ENCODE measurements at places on chromosomes 2 and 18.

DNA sequence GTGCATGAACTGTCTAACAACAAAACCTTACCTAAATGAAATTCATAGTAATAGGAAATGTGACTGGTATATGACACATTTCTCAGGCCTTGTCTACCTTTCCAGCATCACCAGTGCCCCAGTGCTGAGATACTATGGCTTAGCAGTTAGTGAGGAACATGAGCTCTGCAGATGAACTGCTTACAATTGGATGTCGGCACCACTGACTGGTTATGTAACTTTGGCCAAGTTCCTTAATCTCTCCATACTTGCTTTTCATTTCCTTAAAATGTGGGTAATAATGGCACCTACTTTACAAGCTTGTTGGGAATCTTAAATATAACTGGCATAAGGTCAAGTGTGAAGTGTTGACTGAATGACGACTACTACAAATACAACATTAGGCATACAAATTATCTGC lies 136.3 kb downstream of the OLA1 start:
- DNase-seq, result no peak

GRCh38 chr2:209525834-209526281 lies 102.0 kb downstream of the MAP2 start:
- DNase-seq, result no peak

- DNase-seq, result no peak
These were observed 13.3 kb downstream of the DHX57 start for GRCh38 chr2:38862476-38862875.

DNA sequence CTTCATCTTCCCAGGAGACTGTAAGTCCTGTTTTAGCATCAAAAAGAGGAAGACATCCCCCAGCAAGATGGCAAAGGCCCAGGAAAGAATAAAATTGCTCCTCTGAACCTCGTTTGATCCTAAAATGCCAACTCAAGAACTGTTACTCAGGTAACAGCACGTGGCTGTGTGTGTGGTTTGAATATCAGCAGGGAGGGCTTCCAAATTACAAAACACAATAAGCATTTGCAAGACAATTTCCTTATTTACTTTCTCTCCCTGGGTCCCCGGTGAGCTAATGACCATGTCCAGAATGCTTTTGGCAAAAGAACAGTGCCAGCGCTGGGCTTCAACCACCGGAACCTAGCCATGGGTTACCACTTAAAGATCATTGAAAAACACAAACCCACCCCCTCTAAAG lies 163.6 kb downstream of the C1D start:
- no peak for DNase-seq

- no peak for DNase-seq
These were observed 49.6 kb downstream of the ODC1 start for GRCh38 chr2:10398496-10398895.

DNA sequence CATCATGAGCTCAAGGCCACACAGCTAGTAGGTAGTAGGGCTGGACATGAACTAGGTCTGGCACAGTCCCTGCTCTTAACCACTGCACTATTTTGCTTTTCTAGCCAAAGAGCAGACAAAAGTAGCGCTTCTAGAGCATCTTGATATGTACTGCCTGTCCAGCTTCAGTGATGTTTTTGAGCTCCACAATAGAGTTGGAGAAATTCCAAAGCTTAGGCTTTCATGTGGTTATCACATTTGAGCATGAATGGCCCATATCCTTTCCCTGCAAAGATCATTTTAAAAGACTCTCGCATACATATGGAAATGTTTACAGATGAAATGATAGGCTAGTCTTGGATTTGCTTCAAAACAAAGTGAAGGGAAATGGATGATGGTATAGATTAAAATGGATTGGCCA lies 128.7 kb downstream of the MAP3K20 start:
- no peak for DNase-seq

DNA sequence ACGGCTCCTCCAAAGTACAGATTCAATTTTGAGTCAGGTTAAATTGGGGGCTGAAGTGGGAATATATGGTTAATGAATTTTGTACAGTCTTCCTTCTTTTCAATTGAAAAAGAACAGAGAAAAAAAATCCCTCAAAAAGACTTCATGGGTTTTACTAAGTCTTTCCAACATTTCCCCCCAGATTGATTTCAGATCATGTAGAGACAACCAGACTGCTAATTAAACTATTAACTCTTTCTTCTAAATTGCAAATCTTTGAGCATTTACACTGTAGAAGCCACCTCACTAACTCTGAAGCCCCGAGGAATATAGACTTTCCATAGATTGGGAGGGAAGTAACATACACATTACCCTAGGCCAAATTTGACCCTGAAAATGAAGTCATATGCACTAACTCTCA lies 771.0 kb downstream of the NRXN1 start:
- DNase-seq, result no peak

DNA sequence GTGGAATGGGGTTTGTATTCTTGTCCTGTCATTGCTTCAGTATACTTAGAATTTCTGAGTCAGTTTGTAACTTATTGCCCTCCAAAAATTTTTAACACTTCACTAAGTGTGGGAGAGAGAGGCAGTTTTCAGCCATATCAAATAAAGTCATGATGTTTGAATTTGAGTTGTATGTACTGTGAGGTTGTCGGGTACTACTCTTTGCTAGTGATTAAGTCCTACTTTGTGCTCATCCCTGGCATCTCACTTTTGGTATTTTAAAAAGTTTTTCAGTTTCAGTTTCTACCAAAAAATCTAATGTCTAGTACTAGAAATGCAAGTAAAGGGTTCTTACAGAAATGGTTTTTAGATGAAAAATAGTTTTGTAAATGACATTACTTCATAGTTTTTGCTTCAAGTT lies 40.7 kb downstream of the EIF5B start:
- DNase-seq, result no peak

- no peak for DNase-seq
These were observed 10.8 kb downstream of the IL36B start for GRCh38 chr2:113041871-113042270.

DNA sequence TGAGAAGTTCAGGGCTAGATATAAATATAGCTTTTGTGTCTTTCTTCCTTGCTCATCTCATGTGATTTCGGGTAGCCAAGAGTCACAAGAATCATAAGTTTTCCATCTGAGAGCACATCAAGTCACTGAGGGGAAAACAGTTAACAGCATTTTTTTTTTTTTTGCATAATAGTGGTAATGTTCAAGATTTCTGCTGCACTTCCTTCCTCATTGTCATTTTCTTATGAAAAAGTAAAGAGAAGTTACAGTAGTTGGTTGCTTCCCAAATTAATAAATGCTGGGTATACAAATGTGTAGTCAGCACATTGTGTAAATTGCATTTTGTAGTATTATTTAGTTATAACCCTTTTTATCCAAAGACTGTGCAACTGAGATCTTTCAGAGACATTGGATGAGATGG lies 93.6 kb downstream of the ZEB2 start:
- DNase-seq, result no peak

- DNase-seq, result no peak
These were observed 9.3 kb downstream of the IL1F10 start for GRCh38 chr2:113076954-113077669.

GRCh38 chr2:160415991-160416390 lies 77.6 kb downstream of the RBMS1 start:
- no peak for DNase-seq

- no peak for DNase-seq
These were observed 12.2 kb upstream of the CD28 start for GRCh38 chr2:203694191-203694590.

DNA sequence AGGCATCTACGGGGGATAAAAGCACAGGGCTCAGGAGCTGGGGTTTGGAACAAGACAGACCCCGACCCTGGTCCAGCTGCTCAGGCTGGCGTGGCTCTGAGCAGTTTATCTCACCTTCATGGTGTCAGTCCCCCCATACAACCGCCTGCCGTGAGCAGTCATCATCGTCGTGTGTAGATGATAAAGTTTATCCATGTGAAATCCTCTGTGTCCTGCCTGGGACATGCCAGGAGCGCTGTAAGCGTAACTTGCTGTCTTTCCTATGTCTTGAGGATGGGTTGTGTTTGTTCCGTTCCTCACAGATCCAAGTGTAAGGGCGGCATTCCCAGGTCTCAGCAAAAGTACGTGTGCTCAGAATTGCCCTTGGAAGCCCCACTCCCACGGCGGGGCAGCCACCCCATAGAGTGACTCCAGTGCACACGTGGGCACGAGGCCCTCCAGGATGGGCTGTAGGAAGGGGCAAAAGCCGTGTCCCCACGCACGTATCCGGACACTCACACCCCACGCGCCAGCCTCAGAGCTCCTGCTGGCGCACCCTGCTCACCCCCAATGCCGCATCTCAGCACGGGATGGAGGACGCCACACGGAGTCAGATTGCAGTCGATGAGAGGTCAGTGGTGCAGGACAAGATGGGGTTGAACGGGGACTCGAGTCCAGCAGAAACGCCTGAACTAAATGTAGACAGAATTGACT lies 50.9 kb downstream of the ADI1 start:
- no peak for DNase-seq

DNA sequence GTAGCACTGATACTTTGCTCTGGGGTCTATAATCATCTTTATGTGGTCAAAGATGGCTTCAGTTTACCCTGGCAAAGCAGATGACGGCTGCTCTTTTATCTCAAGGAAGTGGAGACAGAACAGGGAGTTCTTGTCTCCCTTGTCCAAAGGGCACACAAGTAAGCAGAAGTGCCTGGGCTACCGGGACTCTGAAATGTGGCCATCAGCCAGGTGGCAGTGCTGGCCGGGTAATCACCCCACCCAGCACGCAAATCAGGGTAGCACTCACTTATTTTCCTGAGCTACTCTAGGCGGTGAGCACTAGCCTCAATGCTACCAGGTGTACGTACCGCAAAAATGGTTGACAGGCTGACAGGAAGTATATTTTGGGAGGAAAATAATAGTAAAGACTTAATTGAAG lies 119.7 kb upstream of the ETAA1 start:
- DNase-seq, result no peak

DNA sequence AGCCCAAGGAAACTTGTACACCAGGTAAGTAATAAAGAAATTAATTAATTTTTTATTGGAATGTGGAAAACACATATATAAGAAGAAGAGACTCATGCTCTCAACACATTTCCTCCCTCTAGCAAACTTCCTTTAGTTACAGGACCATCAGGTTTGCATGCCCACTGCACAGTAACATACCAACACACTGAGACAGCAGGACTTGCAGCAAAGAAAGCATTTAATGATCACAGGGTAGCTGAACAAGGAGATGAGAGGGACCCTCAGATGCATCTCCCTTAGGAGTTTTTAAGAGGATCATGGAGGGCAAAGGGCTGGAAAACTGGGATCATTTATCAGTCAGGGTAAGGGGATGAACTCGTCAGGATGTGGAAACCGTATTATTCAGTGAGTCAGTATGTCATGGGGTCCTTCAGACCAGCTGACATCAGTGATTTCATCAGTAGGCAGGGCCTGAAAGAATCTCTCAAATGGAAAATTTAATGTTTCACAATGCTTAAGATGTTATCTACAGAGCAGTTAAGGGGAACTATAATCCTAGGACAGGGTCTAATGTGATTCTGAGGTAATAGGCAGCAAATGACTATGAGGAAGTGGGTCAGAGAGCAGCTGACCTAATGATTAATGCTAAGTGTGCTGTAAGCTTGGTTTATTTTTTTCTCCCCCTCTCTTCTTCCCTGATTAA lies 193.8 kb upstream of the RND3 start:
- DNase-seq, result no peak

DNA sequence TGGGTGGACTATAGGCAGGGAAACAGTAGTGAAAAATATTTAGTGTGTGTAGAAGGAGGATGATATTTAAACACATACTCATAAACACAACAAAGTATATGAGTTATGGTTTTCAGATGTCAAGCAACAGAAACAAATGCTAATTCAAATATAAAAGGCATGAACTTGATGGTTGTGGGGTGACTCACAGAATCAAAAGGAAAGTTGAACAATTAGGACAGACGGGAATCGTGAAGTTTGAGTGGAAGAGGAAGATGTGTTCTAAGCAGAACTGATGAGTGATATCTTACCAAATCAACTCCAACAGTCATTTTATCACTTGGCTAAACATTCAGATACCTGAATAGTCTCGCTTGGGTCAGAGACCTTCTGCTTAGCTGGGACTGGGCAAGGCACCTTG lies 53.6 kb upstream of the ITGA6 start:
- DNase-seq, result no peak

- DNase-seq, result no peak
These were observed 87.5 kb upstream of the ST3GAL5 start for GRCh38 chr2:85976106-85976920.

- DNase-seq, result no peak
These were observed 202.7 kb upstream of the CCDC68 start for GRCh38 chr18:55161916-55162315.

- no peak for DNase-seq
These were observed 105.1 kb downstream of the NDUFA10 start for GRCh38 chr2:239919774-239920692.

GRCh38 chr2:27428978-27429541 lies 629 bp downstream of the NRBP1 start:
- DNase-seq, result peak; percentile 12

GRCh38 chr2:111884592-111884964 lies 585 bp upstream of the ANAPC1 start:
- no peak for DNase-seq

DNA sequence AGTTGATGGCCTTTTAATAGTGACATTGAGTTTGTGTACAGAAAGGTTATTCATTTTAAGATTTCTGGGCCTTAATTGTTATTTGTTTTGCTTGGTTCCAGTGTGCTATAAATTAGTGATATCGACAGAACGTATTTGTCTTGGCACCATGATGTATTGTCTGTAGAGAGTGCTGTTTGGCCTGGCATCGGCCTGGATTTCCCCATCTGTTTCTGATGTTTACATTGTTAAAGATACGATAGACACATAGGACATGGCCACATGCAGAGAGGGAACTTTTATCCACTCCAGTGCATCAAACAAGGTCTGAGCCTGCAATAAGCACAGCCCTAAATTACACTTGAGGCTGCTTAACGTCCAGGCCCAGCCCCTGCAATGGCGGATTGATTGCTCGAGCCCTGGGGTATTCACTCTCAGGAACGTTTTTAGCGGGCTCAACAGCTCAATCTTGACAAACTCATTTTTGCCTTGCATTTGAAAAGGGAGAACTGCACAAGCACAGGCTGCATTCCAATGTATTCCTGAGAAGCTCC lies 144.7 kb downstream of the SLC4A3 start:
- DNase-seq, result no peak

DNA sequence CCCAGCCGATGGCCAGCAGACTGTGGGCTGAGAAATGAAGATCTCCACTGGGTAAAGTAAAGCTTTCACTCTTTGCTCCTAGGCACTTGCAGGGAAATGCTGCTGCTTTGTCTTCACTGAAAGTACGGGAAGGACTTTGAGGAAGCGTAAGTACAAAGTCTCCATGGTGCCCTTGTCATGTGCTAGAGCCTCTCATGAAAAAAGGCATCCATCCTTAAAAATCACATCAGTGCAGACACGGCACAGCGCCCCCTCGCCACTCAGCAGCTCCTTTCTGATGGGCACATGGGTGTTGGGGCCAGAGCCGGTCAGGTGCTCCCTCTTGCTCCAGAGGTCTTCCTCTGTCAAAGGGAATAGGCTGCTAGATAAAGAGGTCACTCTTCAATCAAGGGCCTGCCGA lies 109.0 kb upstream of the STPG4 start:
- no peak for DNase-seq

- no peak for DNase-seq
These were observed 42.7 kb downstream of the SFXN5 start for GRCh38 chr2:73028841-73029240.

- DNase-seq, result no peak
These were observed 41.8 kb upstream of the LPIN2 start for GRCh38 chr18:3054780-3055179.

GRCh38 chr18:36600548-36600947 lies 228.3 kb downstream of the TPGS2 start:
- DNase-seq, result no peak
